ENCODE measurements at places on chromosomes 3 and 15. TPM values are rescaled to one million over a fixed set of nuclear protein-coding genes. Genes with fewer than 3 reads are reported as not detected.

- peak; percentile 61 for DNase-seq
These were observed 961 bp downstream of the HAPLN3 start for GRCh38 chr15:88894348-88894818.

DNA sequence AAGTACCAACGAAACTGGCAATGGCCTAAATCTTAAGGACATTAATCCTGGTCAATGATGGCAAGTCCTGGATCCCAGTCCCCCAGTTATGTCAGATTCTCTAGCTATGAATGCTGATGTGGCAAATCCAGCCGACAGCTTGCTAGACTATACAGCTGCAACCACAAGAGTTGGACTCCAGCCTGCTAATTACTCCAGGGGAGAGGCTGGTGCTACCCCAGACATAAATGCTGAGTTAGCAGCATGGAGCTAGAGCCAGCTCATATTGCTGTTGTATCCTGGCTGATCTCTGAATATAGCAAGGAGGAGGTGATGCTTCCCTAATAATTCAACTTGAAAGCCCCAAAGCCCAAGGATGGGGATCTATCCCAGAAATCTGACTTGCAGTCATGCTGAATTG lies 207.1 kb downstream of the LRRN1 start:
- no peak for DNase-seq

DNASE1L3 gene
- total RNA-seq = not detected

RHCG gene
- 70.4 TPM for total RNA-seq

RPUSD3 gene
- total RNA-seq = 23.5 TPM

DNA sequence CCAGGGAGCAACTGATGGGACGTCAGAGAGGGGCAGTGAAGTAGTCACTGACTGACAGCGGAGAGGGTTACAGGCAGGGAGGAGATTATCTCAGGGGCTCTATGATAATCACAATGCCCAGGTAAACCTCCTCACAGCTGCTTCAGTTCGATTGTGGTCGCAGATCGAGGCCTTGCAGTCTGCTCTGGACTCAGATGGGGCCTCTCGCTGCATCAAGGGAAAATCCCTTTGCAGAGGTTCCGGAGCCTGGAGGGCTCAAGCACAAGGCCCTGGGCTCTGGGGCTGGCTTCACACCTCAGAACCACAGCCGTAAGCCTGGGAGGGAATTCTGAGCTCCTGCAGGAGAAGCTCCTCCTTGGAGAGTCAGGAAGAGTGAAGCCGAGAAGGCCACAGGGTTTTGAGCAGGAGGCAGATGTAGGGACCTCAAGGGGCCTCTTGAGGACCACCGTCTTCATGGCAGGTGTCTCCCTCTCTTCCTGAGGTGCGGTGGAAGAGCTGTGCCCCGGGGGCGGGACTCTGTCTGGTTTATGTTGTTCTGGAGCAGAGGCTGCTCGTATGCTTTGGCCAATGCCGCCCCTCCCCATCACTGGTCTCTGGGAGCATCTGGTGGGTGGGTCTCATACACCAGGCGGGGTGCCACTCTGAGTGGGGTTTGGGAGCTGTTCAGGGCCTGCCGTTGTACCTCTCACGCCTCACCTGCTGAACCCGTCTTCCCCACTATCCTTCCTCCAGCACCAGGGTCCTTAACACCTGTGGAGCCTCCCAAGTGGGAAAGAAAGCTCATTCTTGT lies 19.5 kb upstream of the SNRPA1 start:
- DNase-seq = no peak

TRPM1 gene
- total RNA-seq = not detected

- DNase-seq = no peak
These were observed 9.7 kb upstream of the ALCAM start for GRCh38 chr3:105356988-105357387.

DNA sequence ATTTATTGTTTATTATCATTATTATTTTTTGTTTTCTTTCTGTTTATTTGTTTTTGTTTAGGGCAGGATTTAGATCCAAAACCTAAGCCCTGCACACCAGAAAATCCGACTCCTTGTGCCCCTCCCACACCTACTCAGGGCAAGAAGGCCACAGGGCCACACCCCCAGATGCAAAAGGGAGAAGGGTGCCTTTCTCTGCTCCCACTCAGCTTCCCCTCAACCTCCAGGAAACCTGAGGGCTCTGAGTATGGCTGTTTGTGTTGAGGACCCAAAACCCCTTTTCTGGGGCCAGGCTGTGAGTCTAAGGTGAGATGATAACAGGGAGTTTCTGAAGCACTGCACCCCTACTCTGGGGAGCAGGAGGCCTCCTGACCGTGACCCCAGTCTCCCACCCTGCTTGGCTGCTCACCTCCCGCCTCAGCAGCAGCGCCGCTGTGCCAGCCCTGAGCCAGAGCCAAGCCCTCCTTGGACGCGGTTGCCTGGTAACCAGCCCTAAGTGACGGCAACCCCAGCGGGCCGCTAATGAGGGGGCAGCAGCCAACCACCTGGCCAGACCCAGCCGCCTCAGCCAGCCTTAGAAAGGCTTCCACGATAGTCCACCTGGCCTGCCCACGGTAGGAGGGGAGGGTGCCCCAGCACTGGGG lies 6.4 kb upstream of the C15orf39 start:
- DNase-seq = peak; percentile 80

- DNase-seq = no peak
These were observed 58.8 kb downstream of the SLCO3A1 start for GRCh38 chr15:91912336-91912735.

CRABP1 gene
- total RNA-seq = 21.6 TPM

- DNase-seq = no peak
These were observed 168.1 kb upstream of the MBNL1 start for GRCh38 chr3:152100491-152101132.

GRCh38 chr3:66991459-66991858 lies 6.6 kb upstream of the KBTBD8 start:
- peak; percentile 51 for DNase-seq

- no peak for DNase-seq
These were observed 398.9 kb downstream of the LSAMP start for GRCh38 chr3:116046350-116046749.

GRCh38 chr15:82849556-82850512 lies 40.4 kb downstream of the WHAMM start:
- peak; percentile 86 for DNase-seq

SYNPR gene
- total RNA-seq = not detected

RTP4 gene
- total RNA-seq = not detected

ERC2 gene
- total RNA-seq = 3.4 TPM

DNA sequence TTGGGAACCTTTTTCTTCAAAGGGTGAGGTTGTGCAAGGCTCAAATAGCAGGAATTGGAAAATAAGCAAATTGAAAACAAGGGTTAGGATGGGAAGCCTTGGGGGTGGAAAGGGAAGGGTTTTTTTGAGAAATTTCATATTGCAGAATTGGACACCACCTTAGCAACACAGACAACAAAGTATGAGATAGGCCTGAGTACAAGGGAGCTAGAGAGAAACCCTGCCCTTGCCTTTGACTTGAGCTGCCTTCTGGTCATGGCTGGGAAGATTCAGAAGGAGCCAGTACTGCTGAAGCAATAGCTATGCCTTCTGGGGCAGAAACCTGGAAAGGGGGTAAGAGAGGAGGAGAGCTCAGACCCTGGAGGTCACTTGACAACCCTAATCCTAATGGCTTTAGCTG lies 445.6 kb downstream of the ERC2 start:
- no peak for DNase-seq

NUP210 gene
- total RNA-seq = 13.6 TPM

- no peak for DNase-seq
These were observed 95.5 kb downstream of the TFDP2 start for GRCh38 chr3:142053835-142054234.

SLC22A13 gene
- total RNA-seq = 0.51 TPM

AKAP13 gene
- 192 TPM for total RNA-seq

CYP1A1 gene
- 0.51 TPM for total RNA-seq

- DNase-seq = no peak
These were observed 1.0 kb upstream of the NR2F2 start for GRCh38 chr15:96329403-96329981.

EEF1AKMT4 gene
- total RNA-seq = 0.62 TPM

- no peak for DNase-seq
These were observed 10.7 kb upstream of the MYO5C start for GRCh38 chr15:52306270-52306669.

- peak; percentile 25 for DNase-seq
These were observed 24.1 kb downstream of the CCNL1 start for GRCh38 chr3:157135671-157136396.

Data from tongue (tissue), 3 donors.